ENCODE measurements at places on chromosomes 7 and 10.

- no peak for DNase-seq
Observed at GRCh38 chr7:48481235-48481634, 310.0 kb downstream of the ABCA13 start.

- peak; percentile 82 for DNase-seq
Observed at GRCh38 chr7:149414745-149415390, 46.0 kb downstream of the ZNF777 start.

- no peak for DNase-seq
Observed at GRCh38 chr7:99124236-99124635, 19.7 kb downstream of the SMURF1 start.

GRCh38 chr10:16184096-16184597, 252.7 kb upstream of the PTER start:
- no peak for DNase-seq

GRCh38 chr10:7475046-7475911, 64.4 kb upstream of the SFMBT2 start:
- DNase-seq = no peak

GRCh38 chr10:108601851-108602250, 1321.5 kb downstream of the XPNPEP1 start:
- DNase-seq = peak; percentile 51

DNA sequence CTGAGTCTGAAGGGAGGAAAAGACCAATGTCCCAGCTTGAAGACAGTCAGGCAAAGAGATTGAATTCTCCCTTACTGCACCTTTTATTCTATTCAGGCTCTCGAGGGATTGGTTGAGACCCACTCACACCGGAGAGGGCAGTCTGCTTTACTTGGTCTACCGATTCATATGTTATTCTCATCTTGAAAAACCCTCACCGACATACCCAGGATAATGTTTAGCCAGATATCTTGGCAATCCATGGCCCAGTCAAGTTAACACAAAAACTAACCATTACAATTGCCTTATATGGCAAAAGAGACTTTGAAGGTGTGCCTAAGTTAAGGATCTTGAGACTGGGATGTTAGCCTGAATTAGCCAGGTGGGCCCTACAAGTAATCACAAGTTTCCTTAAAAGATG, 53.8 kb upstream of the BET1 start:
- DNase-seq = no peak

GRCh38 chr10:82867056-82867455, 992.1 kb downstream of the NRG3 start:
- DNase-seq = no peak

GRCh38 chr7:134284952-134285351, 31.8 kb downstream of the SLC35B4 start:
- no peak for DNase-seq

GRCh38 chr10:19918794-19919193, 102.6 kb downstream of the PLXDC2 start:
- DNase-seq = peak; percentile 72

GRCh38 chr7:82122275-82122674, 321.3 kb downstream of the CACNA2D1 start:
- DNase-seq = no peak

DNA sequence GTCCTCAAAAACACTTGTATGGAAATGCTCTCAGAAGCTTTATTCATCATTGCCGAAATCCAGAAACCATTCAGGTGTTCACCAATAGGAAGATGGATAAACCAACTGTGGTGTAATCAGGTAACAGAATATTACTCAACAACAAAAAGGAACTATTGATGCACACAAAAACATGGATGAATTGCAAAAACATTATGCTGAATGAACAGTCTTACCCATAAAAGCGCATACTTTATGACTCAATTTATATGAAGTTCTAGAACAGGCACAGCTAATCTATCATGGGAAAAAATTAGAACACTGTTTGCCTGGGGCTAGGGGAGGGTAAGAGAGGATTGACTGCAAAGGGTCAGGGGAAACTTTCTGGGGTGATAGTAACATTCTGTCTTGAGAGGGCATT, 26.9 kb upstream of the GSAP start:
- no peak for DNase-seq

- DNase-seq = no peak
Observed at GRCh38 chr10:128481152-128481840, 355.1 kb upstream of the MKI67 start.

GRCh38 chr10:92822060-92822634, 26.2 kb upstream of the EXOC6 start:
- DNase-seq = peak; percentile 75

DNA sequence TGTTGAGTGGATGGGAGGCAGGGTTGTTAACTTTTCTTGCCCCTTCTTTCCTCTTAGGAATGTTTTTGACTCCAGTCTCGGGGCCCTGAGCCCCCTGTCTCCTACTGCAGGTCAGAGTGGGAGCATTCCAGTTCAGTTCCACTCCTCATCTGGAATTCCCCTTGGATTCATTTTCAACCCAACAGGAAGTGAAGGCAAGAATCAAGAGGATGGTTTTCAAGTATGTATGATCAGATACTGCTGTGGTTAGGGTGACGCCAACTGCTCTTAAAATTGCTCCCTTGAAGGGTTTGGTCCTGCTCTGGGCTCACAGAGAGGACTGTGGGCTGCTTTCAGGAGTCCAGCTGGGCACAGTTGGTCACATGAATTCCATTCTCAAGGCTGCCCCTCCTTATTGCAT, 22.0 kb downstream of the VWA2 start:
- peak; percentile 54 for DNase-seq

- no peak for DNase-seq
Observed at GRCh38 chr7:130479716-130480400, 12.0 kb upstream of the MEST start.

GRCh38 chr7:2873686-2874551, 29.8 kb upstream of the GNA12 start:
- peak; percentile 93 for DNase-seq

DNA sequence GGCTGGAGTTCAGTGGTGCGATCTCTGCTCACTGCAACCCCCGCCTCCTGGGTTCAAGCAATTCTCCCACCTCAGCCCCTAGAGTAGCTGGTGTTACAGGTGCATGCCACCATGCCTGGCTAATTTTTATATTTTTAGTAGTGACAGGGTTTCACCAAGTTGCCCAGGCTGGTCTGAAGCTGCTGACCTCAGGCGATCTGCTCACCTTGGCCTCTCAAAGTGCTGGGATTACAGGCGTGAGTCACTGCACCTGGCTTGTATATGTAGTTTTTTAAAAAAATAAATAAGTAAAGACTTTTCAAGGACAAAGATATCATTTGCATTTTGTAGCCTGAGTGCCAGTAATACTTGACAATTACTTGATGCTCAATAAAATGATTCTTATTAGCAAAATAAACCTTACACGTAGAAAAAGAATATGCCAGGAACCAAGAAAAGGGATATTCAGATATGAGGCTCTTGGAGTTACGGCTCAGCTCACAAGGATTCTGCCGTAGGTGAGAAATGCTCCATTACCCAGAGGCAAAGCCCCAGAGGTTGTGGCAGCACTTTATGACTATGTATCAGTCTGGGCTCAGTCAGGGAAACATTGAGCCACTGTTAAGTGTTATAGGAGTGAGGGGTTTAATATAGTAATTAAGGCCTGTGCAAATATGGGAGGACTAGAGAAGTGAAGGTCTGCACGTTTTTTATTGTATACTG, 98.5 kb downstream of the TPST1 start:
- no peak for DNase-seq

DNA sequence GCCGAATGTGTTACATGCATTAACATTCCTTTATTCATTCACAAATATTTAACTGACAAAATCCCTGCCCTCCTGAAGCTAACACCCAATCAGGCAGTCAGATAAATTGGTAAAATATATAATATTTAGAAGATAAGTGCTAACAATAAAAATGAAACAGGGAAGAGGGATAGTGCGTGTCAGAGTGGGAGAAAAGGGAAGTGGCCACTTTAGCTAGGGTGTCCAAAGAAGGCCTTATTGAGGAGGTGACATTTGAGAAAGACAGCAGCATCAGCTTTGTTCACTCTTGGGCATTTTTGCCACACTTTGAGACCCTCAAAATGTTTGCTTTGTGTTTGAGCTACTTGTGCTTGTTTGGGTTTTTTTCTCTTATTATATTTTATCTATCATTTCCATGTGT, 317.8 kb downstream of the SNX13 start:
- no peak for DNase-seq

- DNase-seq = no peak
Observed at GRCh38 chr10:95531994-95532399, 29.2 kb downstream of the SORBS1 start.

DNA sequence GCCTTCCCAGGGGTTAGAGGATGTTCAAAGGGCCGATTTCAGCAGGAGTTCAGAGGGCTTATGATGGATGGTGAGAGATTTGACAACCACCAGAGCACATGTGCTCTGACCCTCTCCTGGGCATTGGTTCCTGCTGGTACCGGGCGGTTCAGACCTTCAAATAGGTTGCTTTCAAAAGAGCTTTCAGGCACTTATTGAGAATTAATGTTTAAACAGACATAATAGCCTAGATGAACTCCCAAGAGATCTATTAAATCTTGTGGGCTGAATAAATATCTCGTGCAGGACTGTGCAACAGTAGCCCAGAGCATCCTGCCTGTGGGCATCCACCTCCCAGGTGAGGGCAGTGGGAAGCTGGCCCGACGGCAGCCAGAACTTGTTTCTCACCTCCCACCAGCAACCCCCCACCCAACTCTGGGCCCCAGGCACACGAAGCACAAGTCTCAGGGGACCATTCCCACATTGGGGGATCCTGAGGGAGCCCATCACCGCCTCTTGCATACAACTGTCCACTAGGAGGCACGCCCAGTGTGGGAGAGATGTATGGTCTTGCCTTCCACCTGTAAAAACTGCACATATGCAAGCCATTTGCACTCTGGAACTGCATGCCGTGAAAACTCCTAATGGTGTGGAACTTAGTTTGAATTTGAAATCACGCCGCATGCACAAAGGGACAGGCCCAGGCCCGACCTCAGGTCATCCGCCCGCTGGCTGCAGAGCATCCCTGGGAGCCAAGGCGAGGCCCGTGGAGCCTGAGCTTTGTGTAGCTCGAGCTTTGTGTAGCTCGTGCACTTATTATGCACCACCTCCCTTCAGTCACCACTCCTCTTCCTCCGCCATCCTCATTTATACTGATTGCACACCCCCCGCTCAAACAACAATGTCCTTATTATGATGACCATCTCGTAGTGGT, 147.8 kb downstream of the ADCY1 start:
- no peak for DNase-seq

- no peak for DNase-seq
Observed at GRCh38 chr10:79494871-79495705, 17.2 kb upstream of the EIF5AL1 start.

DNA sequence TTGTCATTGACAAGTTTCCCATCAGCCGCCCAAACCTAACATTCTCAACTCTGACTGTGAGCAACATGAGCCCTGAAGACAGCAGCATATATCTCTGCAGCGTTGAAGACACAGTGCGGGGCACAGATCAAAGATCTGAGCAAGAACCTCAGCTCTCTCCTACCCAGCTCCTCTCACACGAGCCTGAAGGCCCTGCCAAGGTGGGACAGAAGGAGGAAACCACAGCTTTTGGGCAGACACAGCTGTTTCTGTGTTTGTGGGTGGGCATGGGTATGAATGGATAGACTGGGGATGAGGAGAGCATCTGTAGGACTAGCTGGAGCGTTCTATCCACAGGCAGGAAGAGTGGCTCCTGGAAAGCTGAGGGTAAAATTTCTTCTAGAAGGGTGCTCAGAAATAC, 8.5 kb upstream of the PRSS1 start:
- no peak for DNase-seq

- no peak for DNase-seq
Observed at GRCh38 chr10:77726732-77727131, 89.1 kb upstream of the KCNMA1 start.

DNA sequence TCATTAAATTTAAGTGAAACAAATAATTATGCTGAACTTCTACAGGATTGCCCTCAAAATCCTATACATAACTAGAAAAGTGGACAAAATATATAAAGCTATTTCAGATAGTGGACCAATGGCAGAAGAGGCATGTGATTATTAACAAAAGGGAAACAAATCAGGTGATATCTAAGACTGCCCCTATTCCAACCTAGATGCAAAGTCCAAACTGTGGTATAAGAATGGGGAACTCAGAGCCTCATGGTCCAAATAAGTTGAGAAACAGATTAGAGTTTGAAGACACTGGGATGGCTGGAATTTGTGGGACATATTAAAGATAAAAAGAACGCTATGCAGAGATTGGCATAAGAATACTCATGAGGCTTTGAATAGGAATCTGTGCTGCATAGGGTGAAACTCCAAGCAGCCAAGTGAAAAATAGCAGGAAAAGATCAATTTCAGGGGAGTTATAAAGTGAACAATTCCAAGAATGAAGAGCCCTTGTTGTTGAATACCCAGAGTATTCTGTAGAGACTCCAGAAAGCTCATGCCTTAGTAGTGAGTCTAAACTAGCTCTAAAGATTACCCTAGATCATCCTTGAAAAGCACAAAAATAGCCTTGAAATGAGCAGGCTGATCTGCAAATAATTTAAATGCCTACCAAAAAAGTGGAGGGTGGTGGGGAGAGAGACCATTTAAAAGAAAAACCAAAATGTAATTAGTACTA, 152.4 kb downstream of the IMMP2L start:
- DNase-seq = peak; percentile 79

DNA sequence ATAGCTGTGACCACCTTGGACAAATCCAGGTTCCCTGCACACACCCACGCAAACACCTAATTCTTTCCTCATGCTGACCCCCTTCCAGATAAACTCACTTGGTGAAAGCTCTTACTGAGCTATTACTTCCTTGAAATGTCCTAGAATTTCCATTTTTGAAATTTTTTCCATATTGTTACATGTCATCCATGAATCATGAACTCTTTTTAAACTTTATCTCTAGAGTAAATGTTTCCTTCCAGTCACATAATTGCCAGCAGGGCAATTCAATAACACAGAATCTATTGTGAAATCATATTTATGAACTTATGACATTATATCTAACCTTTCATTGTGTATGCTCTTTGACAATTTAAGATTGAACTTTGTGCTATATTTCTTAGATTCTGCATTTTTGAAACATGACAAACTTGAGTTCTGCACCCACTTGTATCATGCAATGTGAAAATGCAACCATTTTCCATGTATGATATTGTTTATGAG, 26.8 kb upstream of the FGL2 start:
- peak; percentile 17 for DNase-seq

DNA sequence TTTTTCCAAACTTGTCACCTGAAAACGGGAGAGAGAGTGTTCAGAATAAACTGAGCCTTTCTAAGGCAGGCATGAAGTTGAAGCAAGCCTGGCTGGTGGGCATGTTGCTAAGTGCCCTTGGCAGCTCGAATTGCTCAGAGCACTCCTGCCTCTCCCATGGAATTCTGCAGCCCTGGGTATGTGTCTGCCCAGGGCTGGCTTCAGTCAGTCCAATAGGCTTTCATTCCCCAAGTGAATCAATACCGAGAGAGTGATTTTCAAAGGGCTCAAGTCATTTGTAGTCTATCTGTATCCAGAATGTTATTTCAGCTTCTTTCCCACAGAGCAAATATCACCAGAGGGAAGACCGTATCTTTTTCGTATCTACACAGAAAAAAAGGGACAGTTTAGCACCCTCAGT, 415.5 kb upstream of the COBL start:
- no peak for DNase-seq

DNA sequence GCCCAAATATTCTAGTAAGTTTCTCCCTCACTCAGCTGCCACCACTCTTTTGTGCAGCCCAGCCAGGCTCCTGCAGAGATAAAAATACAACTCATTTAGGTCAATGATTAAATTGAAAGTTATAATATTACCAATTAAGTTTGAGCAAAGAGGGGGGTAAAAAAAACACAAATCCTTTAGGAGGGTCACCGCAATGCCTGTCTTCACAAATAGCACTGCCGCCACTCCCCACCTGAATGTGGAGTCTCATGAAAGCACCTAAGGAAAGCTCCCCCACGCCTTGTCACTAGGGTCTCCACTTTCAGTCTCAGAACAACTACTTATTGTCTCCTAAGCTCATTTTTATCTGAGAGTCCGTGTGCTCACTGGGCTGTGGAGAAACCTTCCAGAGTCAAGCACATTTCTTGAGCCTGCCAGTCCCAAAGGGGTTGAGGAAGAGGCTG, 148.7 kb downstream of the FGFR2 start:
- DNase-seq = no peak
